Neuronal stem cell (in vitro differentiated cells): ENCODE measurements at places on chromosomes 7 and 10.

DNA sequence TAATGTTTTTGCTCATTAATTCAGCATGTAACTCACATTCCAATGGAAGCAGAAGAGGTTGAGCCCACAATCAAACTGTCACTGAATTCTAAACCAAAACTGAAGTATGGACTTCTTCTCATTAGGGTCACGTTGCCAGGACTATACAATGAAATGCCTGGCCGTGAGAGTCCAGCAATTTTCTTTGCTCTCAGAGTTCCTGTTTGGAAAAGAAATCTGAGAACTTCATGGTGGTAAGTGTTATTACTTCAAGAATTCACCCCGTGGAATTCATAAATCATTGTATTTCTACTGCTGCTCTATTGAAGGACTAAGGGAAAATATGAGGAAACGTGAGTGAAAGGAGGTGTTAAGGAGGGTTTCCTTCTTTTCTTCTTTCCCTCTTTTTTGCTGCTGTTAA is 441.8 kb upstream of the AKR1E2 start:
- DNase-seq, result no peak

DNA sequence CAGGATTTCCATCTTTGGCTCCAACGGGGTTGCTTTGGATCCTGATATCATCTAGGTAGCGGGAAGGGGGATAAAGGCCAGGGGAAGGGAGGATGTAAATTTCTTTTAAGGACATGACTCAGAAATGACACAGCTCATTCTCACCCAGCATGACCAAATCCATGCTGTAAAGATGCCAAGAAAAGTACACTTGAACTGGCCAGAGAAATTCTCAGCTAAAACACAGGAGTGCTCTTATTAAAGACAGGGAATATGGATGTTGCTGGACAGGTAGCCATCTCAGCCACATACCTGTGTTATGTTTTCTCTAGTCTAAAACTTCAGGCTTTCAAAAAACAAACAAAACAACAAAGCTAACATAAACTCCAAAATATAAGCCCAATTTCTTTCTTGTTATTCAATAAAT is 68.3 kb downstream of the NAMPT start:
- DNase-seq, result no peak

DNA sequence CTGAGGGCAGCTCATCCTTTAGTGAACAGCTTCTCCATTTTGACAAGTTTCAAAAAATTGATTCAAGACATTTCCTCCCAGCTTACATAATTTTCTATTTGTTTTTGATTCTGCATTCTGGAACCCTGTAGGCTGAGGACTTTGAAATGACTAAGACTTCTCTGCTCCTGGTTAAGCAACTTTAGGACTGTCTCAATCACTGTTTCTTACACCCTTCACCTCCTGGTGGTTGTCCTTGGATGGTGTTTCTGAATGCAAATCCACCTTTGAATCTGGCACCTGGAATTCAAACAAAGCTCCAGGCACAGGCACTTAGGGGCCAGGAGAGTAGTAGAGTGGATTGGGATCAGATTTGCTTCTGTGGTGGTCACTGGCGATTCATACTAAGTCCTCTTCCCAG is 595.5 kb downstream of the LRMDA start:
- DNase-seq, result no peak

- DNase-seq, result no peak
Observed at GRCh38 chr10:13660551-13660920, 73.8 kb downstream of the PRPF18 start.

DNA sequence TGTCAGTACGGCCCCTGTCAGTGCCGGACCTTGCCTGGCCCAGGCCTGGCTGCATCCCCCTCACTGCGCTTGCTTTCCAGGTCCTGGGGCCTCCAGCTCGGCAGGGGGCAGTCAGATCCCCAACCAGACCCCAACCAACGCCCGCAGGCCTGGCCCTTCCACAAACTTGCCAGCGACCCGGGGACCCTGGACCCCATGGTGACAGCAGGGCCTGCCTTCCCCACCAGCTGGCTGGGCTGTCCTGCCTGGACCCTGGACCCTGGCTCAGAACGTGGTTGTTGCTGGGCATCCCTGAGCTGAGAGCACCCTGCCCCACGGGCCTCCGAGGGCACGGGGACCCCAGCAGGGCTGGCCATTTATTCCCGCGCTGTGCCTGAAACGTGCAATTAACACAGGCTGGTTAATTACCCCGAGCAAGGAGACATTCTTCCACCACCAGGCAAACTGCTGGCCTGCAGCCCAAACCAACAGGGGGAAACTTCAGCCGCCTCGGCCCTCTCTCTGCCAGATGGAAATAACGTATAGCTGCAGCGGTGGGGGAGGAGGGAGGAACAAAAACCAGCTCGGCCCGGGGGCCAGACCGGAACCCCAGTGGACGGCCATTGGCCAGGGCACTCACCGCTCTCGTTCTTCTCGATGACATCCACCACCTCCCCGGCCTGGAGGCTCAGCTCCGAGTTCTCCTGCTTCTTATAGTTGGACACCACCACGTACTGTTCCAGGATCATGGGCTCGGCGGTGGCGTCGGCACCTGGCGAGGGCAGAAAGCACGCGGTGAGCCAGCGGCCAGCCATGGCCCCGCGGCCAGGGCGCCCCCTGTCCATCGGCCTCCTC is 167.1 kb downstream of the NEURL1 start:
- no peak for DNase-seq

DNA sequence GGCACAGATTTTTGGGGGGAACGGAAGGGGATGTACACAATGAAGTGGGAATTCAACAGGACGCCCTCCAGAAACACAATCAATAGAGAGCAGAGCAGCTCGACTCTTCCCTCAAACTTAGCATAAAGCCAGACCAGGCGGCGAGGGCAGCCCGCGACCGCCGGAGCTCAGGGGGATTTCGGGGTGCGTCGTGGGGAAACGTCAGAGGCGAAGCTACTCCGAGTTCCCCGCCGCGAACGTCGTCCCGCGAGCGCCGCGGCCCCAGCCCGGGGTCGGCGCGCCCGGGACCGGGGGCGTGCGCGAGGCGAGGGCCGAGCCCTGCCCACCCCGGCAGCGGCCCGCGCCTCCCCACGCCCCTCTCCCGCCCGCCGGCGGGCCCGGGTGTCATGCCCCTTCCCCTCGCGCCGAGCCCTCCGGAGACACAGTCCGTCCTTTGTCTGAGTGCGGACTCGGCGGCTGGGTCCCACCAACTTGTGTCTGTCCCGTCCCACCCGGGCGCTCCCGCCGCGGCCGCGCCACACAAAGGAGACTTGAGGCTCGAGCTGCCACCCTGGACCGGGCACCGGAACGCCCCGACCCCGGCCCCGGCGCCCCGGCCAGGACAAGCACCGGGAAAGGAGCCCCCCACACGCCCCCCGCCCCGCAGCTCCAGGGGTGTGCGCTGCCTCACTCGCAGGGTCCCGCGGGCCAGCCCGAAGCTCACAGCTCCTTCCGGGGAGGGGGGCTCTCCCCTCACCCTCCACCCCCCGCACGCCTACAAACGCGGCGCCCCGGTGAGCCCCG is 634 bp downstream of the EZH2 start:
- peak; percentile 44 for DNase-seq
